A549 treated with ZK216348 at 1 μM for 4 hours (cell line): ENCODE measurements at places on chromosomes 3 and 15. TPM values are rescaled to one million over a fixed set of nuclear protein-coding genes. Genes with fewer than 3 reads are reported as not detected.

The IDH3A gene
- total RNA-seq = 66.4 to 91.4 TPM (median 75.1 TPM) in 5 replicates

The NEDD4 gene
- 41.0 to 73.3 TPM (median 57.5 TPM) in 5 replicates for total RNA-seq

The IQCF6 gene
- not detected in 5 replicates for total RNA-seq

The EPHA3 gene
- total RNA-seq = not detected in 5 replicates

The MYEF2 gene
- 14.3 to 21.2 TPM (median 18.6 TPM) in 5 replicates for total RNA-seq

The GOLGA6L10 gene
- 0.37 to 0.73 TPM (median 0.52 TPM) in 5 replicates for total RNA-seq

The TATDN2 gene
- 30.1 to 40.3 TPM (median 34.6 TPM) in 5 replicates for total RNA-seq

The HRG gene
- not detected in 5 replicates for total RNA-seq

The APBA2 gene
- total RNA-seq = 13.9 to 20.6 TPM (median 19.2 TPM) in 5 replicates

The ZBBX gene
- not detected in 5 replicates for total RNA-seq

The GRK7 gene
- not detected in 5 replicates for total RNA-seq

The CLDN11 gene
- total RNA-seq = 0.19 to 0.21 TPM in 2 of 5 replicates, not detected in the others

The ITPKA gene
- 2.0 to 4.3 TPM (median 3.3 TPM) in 5 replicates for total RNA-seq

The HTR3E gene
- total RNA-seq = not detected in 5 replicates

The GPR160 gene
- 1.1 to 2.4 TPM (median 1.9 TPM) in 5 replicates for total RNA-seq

The C3orf49 gene
- not detected in 5 replicates for total RNA-seq
